ENCODE measurements at places on chromosomes 7 and 10.

- DNase-seq, result no peak
Observed at GRCh38 chr10:132319853-132320653, 11.9 kb upstream of the LRRC27 start.

DNA sequence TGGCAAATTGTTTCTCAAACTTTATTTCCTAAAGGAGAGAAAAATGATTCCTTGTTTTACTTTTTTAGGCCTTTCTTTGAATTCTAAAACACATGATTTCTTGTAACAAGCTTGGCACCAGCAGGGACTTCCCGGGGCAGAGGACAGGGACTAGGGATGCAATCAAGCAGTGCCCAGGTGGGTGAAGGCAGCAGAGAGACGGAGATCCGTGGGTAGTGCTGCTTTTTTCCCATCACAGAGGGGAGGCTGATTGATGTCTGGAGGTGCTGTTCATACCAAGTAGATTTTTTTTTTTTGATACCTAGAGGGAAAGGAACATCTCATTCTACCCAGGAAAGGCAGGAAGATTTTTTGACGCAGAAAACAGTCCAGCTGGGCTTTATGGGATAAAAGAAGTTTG, 91.9 kb downstream of the FAM171A1 start:
- no peak for DNase-seq

- no peak for DNase-seq
Observed at GRCh38 chr7:115356139-115356746, 434.3 kb downstream of the MDFIC start.

GRCh38 chr10:54559498-54559897, 241.5 kb downstream of the PCDH15 start:
- no peak for DNase-seq

DNA sequence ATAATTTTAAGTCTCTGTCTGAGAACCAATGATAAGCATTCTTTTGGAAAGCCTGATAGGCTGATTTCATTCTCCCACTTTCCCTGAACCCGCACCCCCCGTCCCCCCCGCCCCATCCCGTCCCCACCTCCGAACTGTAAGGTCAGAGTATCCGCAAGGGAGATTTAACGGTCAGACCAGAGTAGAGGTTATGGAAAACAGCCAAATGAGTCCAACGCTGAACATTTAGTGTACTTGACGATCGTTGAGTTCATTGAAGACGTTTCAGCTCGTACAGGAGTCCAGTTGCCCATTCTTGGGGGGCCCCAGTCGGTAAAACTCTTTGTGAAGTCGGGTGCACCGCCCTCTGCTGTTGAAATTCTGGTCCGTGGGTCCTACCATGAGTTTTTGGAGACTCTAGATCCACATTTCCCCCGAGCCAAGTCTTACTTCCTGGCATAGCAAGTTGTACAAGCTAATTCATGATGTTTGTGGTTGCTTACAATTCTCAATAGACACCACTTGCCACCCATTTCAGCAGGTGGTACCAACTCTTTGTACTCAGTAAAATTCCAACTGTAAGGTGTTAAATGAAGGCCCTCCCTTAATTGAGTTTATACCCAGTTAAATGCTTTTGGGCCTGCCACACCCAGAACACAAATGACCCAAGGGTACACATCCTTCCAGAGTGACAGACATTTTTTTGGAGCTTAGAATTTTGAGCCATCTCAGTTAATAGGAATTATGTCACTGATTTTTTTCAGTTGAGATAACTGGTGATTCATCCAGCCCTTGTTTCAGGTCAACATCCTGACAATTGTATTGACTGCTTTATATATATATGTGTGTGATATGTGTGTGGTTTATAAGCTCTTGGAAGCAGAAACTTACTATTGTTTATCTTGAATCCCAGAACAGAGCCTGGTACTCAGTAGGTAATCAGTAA, 1.2 kb downstream of the MARCHF5 start:
- DNase-seq, result no peak

DNA sequence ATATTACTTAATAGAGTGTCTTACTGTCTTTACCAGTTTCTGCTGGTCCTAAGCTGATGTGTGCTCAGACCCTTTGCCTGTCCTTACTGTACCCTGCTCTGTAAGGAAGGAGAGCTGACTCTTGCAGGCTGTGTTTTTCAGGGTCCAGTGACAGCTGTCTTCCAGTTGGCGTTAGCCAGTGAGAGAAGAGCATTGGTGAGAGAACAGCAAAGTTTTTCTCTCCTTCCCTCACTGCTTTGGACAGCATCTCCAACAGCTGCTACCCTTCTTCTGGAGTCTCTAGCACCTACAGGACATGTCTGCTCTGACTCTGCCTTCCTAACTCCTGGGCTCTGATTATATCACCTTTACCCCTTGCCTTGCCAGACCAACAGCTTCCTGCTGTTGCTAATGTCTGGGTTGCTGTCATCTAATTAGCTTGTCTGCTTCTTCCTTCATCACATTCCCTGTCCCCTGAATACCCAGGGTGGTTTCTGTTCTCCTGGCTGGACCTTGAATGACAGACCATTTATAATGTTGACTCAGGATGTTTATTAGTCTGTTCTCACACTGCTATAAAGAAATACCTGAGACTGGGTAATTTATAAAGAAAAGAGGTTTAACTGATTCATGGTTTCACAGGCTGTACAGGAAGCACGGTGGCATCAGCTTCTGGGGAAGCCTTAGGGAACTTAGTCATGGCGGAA, 23.5 kb upstream of the PANK1 start:
- no peak for DNase-seq

- no peak for DNase-seq
Observed at GRCh38 chr7:132400561-132401142, 175.6 kb downstream of the PLXNA4 start.

DNA sequence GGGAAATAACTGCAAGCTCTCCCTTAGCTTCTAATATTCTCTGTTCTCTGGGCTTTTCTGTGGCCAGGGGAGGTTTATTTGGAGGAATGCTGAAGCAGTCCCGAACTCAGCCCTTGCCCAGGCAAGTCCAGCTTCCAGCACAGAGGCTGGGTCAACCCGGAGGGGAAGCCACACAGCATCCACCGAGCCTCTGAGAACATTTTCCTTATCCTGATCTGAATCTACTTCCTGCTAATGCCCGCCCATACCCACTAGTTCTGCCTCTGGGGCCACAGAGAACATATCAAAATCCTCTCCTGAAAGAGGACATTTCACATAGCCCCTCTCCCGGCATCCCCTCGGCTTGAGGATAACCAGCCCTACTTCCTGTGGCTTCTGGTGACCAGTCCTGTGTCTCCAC, 31.1 kb downstream of the SH3PXD2A start:
- DNase-seq, result no peak

GRCh38 chr7:132614428-132615318, 38.4 kb upstream of the PLXNA4 start:
- no peak for DNase-seq

DNA sequence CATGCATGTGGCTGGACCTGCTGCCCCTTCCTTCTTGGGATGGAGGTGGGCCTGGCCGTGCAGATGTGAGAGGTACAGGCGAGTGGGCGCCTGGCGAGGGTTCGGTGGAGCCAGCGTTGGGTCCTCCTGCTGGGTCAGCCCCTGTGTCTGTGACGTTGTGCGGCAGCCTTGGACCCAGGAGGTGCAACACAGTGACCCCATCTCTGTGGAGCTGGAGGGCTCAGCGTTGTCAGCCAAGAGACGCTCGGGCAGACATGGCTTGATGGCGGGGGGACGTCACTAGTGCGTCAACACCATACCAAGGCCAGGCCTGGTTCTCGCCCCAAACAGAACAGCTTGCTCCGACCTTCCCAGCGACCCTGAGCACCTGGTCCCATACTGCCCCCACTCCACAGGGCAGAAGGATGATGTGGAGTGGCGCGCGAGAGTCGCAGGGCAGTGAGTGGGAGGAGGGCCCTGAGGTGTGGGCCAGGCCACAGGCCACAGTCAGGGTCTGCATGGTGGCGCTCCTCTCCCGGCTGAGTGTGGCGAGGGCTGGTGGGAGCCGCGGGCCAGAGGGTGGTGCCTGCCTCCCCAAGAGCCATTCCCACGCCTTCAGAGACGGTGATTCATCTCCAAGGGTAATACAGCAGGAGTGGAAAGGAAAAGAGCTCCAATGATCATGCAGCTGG, 184.4 kb downstream of the DNAJB6 start:
- DNase-seq, result no peak

DNA sequence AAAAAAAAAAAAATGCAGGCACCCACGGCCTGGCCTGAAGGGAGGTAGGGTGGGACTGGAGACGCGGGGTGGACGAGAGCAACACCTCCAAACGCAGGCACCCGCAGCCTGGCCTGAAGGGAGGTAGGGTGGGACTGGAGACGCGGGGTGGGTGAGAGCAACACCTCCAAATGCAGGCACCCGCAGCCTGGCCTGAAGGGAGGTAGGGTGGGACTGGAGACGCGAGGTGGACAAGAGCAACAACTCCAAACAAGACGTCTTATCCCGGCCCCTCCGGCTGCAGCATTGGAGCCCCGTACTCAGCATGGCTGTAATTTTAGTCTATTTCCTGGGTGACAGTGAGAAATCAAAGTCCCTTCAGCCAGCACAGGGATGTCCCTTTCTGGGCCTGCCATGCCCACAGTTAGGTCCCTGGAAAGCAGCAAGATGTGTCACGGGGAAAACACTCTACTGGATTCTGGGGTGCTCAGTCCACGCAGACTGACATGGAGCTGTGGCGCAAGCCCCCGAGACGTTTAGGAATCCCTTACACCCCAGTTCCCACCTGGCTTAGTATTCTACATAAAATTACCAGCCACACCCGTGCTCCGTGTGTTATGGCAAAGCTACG, 119.9 kb downstream of the WDR37 start:
- no peak for DNase-seq

DNA sequence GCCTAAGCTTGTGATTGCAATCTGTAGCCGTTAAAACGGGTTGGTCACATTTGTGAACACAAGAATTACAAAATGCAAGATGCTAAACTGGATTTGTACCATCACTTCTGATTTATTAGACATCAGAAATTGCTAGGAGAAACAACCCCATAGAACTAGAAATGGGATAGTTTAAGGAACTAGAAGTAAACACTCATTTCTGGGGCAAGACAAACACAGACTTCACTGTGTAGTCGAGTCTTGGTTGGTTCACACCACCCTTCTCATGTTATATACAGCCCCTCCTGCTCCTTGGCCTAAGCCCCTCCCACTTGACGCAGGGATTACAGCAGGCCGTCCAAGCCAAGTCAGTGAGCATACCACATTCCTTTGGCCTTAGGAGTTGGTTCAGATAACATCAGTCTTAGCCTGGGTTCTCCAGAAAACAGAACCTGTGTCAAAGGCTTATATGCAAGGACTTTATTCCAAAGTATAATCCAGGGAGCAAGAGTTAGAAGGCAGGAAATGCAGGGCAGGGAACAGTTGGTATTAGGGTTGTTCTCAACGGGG, 2.0 kb upstream of the NRAP start:
- DNase-seq, result no peak

GRCh38 chr10:80544316-80544953, 6.7 kb downstream of the SH2D4B start:
- DNase-seq, result no peak

- no peak for DNase-seq
Observed at GRCh38 chr10:68496072-68496471, 24.3 kb upstream of the DNA2 start.

- no peak for DNase-seq
Observed at GRCh38 chr7:4168541-4168940, 513.6 kb upstream of the FOXK1 start.

DNA sequence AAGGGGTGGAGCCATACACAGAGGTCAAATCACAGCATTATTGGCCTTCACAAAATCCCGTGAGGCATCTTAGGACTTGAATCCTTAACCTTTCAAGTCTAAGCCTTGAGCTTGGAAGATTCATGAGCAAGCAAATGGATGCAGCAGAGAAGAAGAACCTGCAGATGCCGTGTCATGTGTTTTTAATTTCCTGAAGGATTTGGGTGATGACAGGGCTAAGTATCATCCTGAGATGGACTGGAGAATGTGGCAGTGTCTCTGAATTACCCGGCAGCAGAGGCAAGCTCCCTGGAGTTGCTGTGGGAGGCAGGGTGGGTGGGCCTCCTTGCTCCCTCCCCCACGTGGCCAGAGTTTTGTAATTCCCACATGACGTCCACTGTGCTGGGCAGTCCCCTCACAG, 50.8 kb downstream of the GCC1 start:
- DNase-seq, result no peak

DNA sequence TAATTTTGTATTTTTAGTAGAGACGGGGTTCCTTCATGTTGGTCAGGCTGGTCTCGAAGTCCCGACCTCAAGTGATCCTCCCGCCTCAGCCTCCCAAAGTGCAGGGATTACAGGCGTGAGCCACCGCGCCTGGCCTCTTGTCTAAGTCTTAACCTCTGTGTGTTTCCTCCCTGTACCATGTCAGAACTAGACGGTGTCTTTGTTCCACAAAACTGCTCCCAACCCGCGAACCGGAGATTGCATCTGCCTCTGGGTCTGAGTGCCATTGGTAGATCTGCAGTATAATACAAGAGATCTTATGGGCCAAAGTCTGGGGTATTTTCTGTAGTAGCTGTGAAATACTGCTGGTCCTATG, 1.3 kb upstream of the EEF1AKMT2 start:
- DNase-seq, result no peak

- no peak for DNase-seq
Observed at GRCh38 chr7:64654796-64655548, 11.0 kb upstream of the ZNF107 start.

GRCh38 chr10:9427209-9427608, 1372.7 kb downstream of the GATA3 start:
- no peak for DNase-seq

DNA sequence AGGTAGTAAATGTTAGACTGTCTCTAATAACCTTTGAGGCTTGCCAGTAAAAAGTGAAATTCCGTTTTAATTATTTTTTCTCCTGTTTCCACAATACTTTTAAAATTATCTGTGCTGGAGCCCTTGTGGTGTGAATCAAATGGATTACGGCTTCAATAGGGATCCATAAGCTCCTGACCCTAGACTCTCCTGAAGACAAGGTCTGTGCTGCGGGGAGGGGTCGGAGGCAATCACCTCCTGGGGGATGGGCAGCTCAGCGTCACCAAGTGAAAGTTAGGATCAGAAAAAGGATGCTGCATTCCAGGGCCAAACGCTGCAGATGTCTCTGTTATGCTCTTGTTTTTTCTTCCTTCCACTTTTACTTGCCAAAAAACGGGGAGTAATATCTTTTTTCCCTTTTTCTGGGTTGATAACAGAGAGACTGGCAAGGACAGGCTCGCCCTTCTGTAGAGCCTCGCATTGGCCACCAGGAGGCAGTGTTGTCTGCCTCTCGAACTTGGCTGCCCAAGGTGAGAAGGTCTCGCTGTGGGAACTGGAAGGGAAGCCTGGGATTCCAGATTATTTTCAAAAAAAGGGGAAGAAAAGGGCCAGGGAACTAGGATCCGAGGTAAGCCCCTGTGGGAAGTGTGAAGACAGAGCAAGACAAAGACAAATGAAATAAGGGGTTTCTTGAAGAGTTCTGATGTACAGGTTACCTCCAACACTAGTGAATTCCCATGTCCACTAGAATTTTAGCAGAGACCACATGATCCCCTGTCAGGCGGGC, 621.9 kb downstream of the ACTR3B start:
- no peak for DNase-seq
